Activated naive CD8-positive, alpha-beta T cell treated with anti-CD3 and anti-CD28 coated beads, Interleukin-2, amount 50 U/mL, for 16 hours (primary cell): ENCODE measurements at places on chromosomes 2 and 18.

DNA sequence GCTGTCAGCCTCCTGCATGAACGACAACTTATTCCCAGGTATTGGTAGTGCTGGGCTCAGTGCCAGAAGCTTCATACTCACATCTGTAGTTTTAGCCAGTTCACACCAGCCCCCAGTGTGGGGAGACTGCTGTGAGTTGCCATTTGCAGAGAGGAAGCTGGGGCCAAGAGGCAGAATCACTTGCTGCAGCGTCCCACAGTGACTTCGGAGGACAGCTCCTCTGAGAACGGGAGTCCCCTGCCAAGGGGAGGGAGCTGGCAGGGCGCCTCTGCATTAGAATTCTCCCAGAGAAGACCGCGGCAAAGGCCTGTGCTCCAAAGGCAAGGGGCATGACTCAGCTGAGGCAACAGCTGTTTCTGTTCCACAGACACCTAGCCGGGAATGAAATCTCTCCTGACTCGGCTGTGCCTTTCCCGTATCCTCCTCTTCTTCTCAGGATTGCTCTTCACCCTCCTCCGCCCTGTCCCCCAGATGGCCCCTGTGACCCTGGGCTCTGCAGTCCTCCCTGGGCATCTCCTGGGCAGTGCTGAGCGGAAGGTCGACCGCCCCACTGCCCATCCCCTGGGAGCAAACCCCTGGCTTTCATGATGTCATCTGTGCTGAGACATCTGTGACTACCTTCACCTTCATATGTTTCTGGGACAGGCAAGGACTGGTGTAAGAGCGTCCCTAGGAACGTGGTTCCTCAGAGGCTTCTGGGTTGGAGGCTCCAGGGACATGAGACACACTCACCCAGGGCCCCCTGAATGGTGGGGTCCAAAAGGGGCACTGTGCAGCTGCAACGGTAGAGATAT, 18.0 kb downstream of the MAL start:
- no peak for DNase-seq

GRCh38 chr18:67519592-67519991, 3.1 kb upstream of the DSEL start:
- DNase-seq = no peak

DNA sequence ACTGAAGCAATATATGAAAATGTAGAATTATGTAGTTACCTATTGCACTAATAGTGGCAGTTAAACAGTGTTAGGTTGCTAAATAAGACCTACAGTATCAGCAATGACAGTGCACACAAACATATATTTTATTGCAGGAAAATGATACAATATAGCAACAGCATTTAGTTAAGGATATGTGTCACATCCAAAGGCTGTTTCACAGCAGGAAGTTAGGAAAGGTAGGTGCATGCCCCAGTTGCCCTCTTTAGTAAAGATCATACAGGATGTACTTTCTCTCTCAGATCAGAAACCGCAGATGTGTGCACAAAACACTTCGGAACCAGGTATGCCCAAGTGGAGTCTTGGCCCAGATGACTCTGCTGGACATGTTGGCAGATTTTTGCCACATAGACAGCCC, 444.1 kb downstream of the XIRP2 start:
- no peak for DNase-seq

DNA sequence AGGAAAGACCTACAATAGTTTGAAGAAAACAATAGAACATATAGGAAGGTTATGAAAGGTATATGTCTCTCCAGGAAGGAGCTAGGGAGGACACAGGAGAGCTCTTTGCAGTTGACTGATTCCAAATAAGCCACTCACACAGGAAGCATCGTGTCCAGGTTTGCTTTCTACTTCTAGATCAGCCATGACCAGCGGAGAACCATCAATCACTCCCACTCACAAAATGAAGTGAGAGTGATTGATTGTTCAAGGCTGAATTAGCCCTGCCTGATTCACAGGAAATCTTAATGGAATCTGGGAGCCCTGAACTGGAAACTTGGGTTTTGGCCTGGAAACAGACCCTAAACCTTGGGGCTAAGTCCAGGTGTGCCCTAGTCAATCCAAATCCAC, 1292.2 kb upstream of the ZEB2 start:
- DNase-seq = no peak

DNA sequence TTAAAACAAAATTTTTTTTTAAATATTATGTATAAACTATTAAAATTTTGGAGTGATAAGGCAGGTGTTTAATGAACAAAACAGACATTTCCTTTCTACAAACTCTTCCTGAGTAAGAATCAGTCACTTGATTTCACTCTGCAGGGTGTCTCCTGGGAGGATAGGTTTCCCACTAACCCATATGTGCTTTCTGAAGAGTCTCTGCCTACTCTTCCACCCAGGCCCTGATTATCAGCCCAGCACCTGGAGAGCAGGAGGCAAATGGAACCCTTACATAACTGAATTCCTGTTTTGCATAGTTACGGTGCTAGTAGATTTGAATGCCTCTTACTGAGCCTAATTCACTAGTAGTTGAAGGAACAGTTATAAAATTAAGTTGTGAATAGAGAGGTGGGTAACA, 1718.6 kb downstream of the SUCLG1 start:
- no peak for DNase-seq

DNA sequence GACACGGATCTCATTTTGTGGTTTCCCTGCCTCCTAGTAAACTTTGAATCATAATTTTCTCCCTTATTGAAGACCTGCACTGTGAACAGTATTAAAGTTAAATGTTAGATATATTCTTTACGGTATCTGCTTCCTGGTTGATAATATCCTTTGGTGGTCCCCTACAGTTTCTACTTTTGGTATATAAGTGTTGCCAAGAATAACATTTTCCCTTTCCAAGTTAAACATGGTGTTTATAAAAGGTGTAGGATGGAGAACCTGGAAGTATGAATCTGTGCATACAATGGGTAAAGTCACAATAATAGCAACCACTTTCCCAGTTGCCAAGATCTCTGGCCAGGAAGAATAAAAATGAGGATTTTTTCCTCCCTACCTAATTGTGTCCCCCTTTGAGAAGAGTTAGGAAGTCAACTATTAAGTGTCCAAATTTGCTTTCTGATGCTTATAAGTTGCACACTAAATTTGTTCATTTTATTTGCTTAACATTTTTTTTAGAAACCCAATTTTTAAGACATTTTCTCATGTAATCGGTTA, 201.0 kb upstream of the STK17B start:
- DNase-seq = no peak

DNA sequence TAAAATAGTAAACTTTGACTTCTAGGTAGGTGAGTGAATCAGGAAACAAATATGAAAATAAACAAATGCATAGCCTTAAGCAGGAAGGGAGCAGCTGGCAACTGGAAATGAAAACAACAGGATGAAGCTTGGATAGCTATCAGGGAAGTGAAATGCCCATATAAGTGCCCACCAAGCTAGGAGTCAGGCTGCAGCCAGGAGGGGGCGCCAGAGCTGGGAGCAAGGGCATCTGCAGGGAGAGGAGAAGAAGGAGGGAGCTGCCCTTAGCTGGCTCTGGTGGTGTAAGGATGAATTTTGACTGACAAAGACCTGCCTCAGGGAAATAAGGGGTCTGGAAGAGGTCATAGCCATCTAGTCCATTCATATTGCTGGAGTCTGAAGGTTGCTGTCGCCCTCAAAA, 298.3 kb downstream of the TDRD15 start:
- no peak for DNase-seq

GRCh38 chr18:79604913-79605880, 74.4 kb upstream of the CTDP1 start:
- DNase-seq = no peak

- no peak for DNase-seq
Measured at GRCh38 chr18:63883617-63884016, 3.9 kb upstream of the SERPINB2 start.

- DNase-seq = no peak
Measured at GRCh38 chr2:120995656-120996190, 260.1 kb downstream of the GLI2 start.

DNA sequence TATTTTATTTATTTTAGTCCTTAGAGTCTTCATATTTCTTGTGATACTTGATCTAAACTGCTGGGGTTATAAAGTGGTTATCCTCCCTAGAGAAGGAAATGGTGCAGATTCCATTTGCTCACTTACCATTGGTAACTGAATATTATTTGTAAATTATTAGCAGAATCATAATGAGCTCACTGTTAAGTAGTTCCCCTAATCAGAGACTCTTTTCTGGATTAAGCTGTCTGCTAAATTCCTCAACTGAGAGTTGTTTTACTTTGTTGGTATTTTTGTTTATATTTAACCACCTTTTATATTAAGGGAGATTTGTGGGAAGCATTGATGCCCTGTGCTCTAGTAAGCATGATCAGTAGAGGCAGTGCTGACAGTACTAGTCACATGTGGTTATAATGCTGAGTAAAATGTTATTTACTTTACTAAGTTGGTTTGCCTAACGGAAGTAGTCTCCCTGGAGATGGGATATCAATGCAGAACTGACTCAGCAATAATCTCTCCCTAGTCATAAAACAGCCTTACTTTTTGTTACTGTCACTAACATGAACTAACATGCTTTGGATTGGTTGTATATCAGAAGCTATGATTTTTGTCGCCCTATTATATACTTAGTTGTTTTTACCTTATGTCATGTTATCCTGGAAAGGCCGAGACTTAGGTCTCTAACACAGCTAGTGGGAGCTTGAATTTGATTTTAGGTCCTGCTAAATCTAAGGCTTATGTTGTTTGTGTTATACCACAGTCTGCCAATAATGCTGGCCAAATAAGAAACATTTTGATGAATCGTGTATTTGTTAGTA, 166.7 kb downstream of the MCFD2 start:
- no peak for DNase-seq

DNA sequence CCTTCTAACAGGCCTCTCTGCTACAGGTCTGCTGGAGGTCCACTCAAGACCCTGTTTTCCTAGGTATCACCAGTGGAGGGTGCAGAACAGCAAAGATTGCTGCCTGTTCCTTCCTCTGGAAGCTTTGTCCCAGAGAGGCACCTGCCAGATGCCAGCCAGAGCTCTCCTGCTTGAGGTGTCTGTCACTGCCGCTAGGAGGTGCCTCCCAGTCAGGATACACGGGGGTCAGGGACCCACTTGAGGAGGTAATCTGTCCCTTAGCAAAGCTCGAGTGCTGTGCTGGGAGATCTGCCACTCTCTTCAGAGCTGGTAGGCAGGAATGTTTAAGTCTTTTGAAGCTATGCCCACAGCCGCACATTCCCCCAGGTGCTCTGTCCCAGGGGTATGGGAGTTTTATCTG, 140.6 kb downstream of the BAZ2B start:
- no peak for DNase-seq

DNA sequence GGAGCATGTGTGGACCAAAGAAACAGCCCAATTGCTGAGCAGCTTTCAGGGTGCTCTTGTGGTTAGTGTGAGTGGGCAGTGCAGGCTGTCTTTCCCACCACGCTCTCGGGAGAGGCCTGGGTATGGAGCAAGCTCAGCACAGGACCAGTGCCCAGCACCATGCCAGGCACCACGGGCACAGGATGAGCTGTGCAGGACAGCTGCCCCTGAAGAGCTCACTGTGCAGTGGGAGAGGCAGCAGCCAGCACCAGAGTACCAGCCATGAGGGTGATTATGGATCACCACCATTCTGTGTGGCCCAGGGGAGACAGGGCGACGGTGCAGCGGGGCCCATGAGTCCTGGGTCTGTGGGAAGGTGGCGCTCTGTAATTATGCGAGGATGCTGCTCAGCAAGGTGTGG, 29.7 kb upstream of the FAHD2A start:
- DNase-seq = no peak

GRCh38 chr18:306608-307255, 38.9 kb upstream of the THOC1 start:
- DNase-seq = no peak

GRCh38 chr2:50355891-50356290, 676.0 kb downstream of the NRXN1 start:
- no peak for DNase-seq

- DNase-seq = no peak
Measured at GRCh38 chr2:133412694-133413093, 155.6 kb downstream of the NCKAP5 start.

DNA sequence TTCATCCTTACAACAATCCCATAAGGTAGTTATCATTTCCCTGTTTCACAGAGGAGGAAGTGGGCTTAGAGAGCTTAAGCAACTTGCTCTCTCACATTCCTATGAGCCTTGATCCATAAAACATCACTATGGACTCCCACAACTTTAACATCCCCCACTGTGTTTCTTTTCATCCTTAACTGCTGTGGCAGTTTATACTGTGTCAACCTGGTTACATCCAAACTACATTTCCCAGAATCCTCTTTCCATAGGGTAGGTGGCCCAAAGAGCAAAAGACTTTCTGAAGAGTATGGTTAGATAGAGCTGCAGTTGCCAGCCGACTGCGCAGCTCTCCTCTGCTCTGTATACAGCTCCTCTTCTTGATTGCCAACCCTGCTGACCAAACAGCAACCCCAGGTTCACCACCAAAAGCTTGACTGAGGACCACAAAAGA, 22.5 kb downstream of the MAP3K2 start:
- DNase-seq = no peak

DNA sequence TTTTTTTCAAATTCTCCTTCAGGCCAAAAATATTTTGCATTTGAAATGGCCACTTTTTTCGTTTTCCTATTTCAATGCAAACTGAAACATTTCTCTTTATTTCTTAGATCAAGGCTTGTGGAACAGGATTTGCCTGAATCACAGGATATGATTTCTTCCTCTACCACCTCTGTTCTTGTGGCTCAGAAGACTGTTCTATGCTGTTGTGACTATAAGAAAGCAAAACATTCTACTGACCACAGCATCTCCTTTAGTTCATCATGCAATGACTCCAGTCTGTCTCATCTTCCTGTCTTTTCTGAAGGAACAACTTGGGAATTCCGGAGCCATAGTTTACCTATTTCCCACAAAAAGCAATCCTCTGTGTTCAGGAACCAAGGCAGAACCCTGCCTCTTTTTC, 16.2 kb upstream of the ZNF512 start:
- no peak for DNase-seq

- DNase-seq = no peak
Measured at GRCh38 chr18:69528435-69528834, 127.7 kb downstream of the DOK6 start.

DNA sequence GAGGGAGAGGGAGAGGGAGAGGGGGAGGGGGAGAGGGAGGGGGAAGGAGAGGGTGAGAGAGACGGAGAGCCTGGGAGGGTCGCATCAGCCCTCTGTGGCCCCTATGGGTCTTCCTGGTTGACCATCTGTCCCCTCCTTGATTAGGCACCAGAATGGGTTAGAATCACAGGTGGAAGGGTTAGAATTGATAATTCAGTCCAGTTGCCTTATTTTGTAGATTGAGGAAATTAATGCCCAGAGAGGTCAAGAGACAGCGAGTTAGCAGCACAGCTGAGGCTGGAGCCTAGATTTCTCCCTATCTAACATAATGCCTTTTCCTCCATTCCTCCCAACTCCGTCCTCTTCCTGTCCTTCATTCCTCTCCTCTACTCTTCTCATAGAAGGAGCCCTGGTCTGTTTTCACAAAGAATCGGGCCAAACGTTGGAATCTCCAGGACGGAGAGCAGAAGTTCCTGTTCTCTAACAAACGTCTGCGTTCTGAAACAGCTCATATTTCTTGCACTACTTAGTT, 338 bp upstream of the THUMPD2 start:
- DNase-seq = no peak
